ENCODE measurements at places on chromosomes 1 and 21.
A peak's percentile ranks its signal among the peaks of the same experiment; 100 is the strongest.

DNA sequence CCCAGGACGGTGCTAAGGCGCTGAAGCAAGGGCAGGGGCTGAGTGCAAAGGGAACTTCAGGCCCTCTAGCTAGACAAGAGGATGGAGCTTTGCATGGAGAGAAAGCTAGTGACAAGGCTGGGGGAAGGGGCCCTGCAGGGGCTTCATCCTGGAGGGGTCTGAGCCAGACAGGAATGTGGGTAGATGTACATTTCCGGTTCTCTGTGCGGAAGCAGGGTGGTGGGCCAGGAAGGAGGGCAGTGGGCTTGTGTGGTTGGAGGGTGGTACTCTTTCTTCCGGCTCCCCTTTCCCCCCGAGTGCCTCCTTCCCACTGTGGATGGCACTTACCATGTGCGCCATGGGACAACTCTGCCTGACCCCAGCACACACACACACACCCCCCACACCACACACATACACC is 1.5 kb downstream of the KISS1 start:
- no peak for DNase-seq

DNA sequence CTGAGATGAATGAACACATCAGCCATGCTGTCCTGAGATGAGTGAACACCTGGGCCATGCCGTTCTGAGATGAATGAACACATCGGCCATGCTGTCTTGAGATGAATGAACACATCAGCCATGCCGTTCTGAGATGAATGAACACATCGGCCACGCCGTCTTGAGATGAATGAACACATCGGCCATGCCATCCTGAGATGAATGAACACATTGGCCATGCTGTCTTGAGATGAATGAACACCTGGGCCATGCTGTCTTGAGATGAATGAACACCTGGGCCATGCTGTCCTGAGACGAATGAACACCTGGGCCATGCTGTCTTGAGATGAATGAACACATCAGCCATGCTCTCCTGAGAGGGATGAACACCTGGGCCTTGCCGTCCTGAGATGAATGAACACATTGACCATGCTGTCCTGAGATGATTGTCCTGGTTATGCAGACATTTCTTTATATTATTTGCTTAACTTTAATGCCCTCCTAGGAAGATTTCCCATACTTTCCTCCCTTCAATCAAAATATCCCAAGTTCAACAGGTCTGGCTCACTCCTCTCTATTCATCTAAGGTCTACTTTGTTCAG is 48.6 kb upstream of the COL6A1 start:
- DNase-seq, result no peak

GRCh38 chr1:15969321-15969880 is 6.5 kb downstream of the ZBTB17 start:
- DNase-seq, result no peak

DNA sequence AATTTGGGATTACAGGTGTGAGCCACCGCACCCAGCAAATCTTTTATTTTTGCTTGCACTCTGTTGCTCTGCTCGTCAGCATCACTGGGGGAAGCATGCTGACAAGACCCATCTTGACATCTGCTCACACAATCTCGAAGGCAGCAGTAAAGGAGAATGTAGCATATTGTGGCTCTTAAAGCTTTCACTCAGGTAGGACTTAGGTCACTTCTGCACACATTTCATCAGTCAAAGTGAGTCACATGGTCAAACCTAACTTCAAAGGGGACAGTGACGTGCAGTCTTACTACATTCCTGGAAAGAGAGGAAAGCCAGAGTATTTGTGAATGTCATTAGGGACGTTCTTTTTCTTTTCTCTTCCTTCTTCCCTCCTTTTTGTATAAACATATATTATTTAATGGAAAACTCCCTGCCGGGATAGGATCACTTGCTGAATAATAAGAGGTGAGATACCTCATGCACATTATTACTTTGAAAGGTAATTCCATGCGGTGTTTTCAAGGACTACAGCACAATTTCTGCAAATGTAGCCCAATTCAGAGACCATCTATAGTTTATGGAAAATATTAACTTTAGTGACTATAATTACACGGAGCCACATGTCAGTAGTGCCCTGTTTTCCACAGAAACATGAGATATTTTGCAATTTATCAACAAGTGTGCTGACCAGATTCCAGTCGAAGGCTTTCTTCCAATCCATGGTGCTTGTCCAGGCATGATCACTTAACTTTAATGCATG is 19.3 kb upstream of the ACBD6 start:
- DNase-seq, result no peak

DNA sequence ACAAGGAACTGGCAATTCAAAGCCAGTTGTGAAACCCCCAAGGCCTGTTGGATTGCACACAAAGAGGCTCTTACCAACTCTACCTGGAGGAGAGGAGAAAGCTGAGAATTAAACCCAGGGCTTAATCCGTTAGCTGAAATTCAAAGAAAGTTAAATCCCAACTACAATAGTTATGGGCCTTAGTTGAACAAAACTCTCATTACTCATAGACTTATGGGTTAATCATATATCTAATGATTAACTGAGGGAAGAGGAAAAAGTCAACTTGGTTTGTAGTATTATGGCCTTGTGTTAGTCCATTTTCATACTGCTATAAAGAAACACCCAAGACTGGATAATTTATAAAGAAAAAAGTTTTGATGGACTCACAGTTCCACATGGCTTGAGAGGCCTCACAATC is 838.2 kb upstream of the ADGRL2 start:
- no peak for DNase-seq

DNA sequence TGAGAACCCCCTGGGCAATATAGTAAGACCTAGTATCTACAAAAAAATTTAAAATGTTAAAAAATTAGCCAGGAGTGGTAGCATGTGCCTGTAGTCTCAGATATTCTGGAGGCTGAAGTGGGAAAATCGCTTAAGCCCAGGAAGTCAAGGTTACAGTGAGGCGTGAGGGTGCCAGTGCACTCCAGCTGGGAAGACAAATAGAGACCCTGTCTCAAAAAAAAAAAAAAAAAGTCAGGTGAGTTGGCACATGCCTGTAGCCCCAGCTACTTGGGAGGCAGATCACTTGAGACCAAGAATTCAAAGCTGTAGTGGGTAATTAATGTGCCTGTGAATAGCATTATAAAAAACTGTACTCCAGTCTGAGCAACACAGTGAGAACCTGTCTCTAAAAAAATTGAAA is 4.6 kb downstream of the BECN2 start:
- no peak for DNase-seq

GRCh38 chr1:219031809-219032208 is 141.9 kb upstream of the LYPLAL1 start:
- DNase-seq, result no peak

- DNase-seq, result no peak
These were observed 14.1 kb upstream of the LMNA start for GRCh38 chr1:156100205-156100995.

- DNase-seq, result peak; percentile 59
These were observed 96.0 kb upstream of the DUSP10 start for GRCh38 chr1:221837896-221838295.

DNA sequence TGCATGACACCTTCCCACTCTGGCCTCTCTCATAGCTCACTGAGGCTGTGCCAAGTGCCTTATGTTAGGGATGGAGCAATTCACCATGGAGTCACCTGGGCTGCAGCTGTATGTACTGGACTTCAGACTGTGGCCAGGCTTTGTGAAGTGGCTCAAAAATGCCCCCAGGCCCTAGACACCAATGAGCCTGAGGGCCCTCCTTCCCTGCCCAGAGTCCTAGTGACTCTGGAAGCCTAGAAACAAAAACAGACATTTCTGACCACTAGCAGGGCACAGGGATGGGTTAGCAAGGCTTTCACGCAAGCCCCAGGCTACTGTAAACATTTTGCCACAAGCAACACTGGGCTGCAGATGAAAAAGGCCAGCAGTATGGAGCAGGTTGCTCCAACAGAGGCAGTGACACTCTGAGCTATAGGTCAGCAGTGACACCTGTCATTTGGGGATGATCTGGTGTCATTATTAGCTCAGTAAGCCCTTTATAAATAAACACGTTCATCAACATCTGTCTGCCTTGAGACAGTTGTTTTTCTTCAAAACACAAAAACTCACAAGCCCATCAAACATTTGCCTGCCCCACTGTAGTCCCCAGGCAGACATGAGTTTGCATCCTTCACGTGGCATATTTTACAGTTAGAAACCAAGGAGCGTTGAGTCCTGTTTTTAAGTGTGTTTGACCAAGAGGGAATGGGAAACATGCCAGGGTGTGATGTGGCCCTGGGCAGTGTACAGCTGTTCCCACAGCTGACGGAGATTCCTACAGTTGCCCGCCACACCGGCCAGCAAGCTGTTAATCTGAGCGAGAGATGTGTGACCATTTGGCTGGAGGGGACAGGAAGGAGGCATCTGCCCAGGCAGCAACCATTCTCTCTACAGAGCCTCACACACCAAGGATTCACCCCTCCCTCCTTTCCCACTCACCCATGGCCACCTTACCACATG is 66.8 kb downstream of the KCNN3 start:
- DNase-seq, result no peak

- DNase-seq, result no peak
These were observed 22.3 kb downstream of the IL6R start for GRCh38 chr1:154427173-154428139.

- DNase-seq, result no peak
These were observed 248.2 kb upstream of the SGIP1 start for GRCh38 chr1:66285618-66286270.

- no peak for DNase-seq
These were observed 17.5 kb downstream of the LRRC41 start for GRCh38 chr1:46285730-46286477.

GRCh38 chr1:8155528-8156186 is 129.5 kb upstream of the ERRFI1 start:
- DNase-seq, result no peak

- no peak for DNase-seq
These were observed 121.4 kb upstream of the GORAB start for GRCh38 chr1:170410401-170411166.

DNA sequence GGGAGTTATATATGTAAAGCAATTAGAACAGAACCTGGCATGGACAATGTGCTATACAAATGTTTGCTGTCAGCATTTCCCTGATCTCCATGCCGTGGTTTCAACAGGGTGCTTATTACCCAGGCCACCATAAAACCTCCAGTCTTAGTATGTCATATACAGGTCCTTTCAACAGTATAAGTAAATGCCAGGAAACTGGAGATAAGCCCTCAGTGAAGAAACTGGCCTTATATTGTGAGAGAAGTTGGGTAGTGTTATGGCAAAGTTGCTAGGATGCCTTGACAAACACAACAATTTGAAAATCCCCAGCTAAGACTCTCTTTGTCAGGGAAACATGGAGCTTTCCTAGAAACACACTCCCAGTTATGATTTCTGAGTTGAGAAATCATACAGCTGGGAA is 850.2 kb upstream of the ADAMTS5 start:
- no peak for DNase-seq

DNA sequence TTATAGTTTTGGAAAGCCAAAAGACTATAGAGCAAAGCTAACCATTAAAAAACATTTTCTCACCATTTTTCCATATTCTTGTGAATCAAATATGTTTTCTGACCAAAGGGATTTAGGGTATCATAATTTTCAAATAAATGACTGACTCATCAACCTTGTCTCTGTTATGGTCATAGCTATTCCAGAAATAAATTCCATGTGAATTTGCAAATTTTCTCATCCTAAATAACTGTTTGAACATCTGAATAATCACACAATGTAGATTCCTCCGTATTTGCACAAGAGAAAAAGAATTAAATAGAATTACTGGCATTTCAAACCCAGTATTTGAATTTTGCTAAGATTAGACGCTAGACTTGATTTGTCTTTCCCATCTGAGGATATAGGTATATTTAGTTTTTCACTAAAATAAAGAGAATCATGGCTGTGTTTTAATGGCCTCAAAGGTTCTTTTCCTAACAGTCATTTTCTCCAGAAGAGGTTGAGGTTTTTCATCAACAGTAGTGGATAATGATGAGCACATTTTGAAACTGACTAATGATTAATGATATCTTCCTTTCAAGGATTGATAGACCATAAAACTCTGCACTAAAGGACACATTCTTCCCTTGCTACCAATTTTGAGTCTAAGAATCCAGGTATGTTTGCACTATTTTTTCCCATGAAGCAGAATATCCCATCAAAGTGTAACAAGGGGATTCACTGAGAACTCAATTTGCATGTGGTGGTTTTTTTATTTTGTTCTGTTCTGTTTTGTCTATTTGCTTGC is 9.5 kb upstream of the DUSP23 start:
- no peak for DNase-seq

DNA sequence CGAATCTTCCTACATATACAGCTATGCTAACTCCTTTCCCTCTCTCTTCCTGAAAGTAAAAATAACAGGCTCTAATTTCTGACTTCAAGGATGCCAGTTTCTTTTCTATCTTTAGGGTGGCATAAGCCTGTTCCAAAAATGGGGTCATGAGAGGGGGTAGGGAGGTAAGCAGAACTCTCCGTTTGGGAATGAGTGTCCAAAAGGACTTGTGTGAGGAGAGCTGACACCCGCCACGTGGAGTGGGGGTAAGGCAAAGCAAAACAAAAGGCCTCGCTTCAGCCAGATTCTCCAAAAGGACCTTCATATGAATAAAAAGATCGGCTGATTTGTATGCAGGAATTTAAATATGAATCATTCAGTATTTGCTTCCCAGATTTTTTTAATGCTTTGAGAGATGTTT is 28.6 kb downstream of the PLPPR4 start:
- no peak for DNase-seq

DNA sequence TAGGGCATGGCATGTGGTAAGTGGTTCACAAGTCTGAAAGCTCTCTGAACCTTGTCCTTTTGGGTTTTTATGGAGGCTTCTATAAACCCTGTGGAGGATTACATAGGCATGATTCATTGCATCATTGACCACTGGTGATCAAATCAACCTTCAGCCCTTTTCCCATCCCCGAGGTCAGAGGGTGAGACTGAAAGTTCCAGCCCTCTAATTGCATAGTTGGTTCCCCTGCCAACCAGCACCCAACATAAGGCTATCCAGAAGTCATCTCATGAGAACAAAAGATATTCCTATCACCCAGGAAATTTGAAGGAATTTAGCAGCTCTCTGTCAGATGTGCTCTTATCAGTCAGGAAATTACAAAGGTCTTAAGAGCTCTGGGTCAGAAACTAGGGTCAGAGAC is 89.5 kb upstream of the ARTN start:
- DNase-seq, result no peak

All from T-cell (primary cell).